ENCODE measurements at places on chromosomes 7 and 10.

GRCh38 chr10:13795653-13796555 is 209.1 kb downstream of the PRPF18 start:
- no peak for DNase-seq

- no peak for DNase-seq
Measured at GRCh38 chr10:132840698-132841614, 55.0 kb upstream of the NKX6-2 start.

GRCh38 chr7:157817944-157818700 is 481.3 kb downstream of the DNAJB6 start:
- DNase-seq = no peak

DNA sequence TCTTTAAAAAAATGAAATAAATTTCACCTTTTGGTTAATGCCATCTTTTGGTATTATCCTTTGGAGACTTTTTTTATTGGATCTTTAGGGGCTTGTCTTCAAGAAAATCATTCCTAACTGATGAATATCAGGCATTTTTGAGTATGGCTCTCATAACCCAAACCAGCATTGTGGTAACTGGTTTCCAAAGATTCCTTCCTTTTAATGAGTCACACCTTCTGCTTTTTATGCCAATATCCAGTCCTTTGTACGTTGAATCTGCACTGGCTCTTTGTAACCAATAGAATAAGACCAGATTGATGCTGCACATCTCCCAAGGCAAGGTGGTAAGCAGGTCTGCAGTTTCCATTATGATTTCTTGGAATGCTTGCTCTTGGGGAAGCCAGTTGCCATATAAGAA is 89.1 kb downstream of the GPR158 start:
- no peak for DNase-seq

DNA sequence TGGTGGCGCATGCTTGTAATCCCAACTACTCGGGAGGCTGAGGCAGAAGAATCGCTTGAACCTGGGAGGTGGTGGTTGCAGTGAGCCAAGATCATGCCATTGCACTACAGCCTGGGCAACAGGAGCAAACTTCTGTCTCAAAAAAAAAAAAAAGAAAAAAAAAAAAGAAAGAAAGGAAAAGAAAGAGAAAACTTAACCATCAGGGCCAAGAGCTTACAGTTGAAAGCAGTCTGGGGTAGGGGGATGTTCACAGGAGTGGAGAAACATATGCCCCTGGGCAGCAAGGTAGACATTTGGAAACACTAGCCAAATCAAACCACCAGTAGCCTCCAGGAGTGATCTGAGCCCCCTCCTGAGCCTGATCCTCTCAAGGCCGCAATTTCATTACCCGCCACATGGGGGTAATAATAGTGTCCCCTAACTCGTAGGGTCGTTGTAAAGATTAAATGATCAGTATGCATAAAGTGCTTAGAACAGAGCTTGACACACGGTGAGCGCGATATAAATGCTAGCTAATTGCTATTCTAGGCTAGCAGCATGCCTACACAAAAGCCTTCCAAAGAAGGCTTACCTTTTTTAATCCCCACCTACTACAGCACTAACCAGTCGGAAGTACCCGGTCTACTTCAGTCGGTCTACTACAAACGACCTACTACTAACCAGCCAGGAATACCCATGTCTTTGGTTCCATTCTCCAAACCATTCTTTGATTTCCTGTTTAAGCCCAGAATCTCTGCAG is 274.3 kb upstream of the NEBL start:
- no peak for DNase-seq

DNA sequence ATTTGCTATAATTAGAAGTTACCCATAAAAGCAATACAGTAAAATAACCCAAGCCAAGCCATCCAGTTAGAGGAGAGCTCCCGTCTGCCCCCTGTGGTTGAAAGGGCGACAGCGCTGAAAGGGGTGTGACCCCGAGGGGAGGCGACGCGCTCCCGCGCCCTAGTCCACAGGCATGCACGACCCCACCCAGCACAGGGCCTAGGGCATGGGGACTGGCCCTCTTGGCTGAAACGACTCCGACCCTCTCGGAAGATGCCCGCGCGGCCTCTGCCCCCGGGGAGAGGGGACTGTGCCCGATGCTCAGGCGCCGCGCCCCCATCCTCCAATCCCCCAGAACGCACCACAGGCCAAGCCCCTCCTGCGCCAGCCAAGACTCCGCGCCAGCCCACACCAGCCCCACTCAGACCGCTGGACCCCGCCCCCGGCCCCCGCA is 64.0 kb downstream of the CSGALNACT2 start:
- peak; percentile 32 for DNase-seq

DNA sequence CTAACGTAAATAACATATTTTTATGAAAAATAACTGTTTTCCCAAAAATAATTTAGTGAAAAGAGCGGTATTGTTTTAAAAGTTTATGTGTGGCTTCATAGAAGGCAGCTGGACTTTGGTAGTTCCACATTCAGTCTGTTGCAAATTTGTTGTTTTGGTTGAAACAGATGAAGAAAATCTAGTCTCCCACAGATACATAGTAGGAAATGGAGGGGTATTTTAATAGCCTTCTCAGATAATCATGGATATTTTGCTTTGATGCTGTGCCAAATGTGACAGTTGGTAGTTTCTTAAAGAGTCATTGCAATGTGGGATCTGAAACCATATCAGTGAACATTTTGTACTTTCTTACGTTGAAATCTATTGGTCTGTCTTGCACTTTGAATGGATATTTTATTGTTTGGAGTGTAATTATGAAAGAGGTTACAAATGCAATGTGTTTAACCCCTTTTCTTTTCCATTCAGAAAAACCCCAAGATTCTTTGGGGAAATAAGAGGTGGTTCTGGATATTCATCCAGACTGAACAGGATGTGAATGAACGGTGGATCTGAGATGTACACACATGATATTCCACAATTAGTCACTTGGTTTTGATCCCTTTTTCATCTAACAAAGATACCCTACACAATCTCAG is 10.4 kb downstream of the ZNF365 start:
- no peak for DNase-seq

DNA sequence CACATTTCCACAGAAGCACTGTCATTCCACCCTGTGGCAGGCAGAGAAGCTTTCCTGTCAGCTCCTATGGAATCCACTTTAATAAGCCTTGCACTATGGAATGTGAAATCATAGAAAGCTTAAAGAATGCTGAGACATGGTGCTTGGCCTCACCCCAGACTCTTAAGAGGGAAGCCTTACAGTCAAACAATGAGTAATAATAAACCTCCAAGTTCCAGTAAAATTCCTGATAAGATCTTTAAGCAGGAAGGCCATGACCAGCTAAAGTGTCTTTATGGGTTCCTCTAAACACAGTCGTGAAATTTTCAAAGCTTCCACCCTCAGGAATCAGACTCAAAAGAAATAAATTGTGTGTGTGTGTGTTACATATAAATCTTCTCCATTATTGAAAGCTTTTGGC is 11.9 kb upstream of the TEX36 start:
- DNase-seq = no peak

GRCh38 chr7:102927312-102927933 is 14.6 kb downstream of the LRRC17 start:
- DNase-seq = no peak

GRCh38 chr7:17952387-17952786 is 12.1 kb upstream of the SNX13 start:
- no peak for DNase-seq
